ENCODE measurements at places on chromosomes 1 and 21.

DNA sequence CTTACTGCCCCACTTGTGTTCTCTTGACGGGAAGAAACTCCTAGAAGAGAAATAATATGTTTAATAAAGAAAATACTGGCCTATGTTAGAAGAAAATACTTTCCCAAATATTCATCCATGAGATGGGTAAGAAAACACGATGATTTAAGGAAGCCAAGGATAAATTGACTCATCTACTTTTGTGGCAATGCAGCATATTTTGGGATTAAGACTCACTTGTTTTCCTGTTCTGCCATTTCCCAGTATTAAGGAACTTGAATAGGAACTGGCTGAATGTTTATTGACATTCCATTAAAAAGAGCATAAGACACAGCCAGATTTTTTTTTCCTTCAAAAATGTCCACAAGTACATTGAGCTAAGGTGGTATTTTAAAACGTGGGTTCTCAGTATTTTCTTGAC, 10.9 kb upstream of the ADAMTS5 start:
- no peak for DNase-seq

DNA sequence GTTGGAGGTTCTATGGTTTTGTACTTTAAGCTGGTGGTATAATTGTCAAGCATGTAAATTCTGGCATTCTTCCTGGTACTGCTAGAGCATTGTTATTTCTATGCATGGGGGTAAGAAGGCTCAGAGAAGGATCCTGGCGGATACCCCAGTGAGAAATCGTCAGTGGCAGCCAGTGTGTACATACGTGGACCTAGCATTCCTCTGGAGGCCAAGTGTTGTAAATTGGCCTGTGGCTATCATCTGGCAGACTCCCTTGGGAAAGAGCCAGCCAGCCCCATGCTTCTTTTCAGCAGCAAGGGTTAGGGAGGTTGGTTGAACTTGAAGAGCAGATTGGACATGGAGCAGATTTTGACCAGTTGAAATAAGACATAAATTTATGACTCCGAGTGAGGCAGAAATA, 5.2 kb upstream of the AGO3 start:
- no peak for DNase-seq

GRCh38 chr1:65259816-65260215, 49.5 kb upstream of the DNAJC6 start:
- no peak for DNase-seq

GRCh38 chr1:243525085-243525487, 269.2 kb downstream of the SDCCAG8 start:
- DNase-seq: no peak

- DNase-seq: no peak
Observed at GRCh38 chr1:7177021-7177420, 391.8 kb downstream of the CAMTA1 start.

- no peak for DNase-seq
Observed at GRCh38 chr1:30638811-30639210, 84.6 kb downstream of the MATN1 start.

DNA sequence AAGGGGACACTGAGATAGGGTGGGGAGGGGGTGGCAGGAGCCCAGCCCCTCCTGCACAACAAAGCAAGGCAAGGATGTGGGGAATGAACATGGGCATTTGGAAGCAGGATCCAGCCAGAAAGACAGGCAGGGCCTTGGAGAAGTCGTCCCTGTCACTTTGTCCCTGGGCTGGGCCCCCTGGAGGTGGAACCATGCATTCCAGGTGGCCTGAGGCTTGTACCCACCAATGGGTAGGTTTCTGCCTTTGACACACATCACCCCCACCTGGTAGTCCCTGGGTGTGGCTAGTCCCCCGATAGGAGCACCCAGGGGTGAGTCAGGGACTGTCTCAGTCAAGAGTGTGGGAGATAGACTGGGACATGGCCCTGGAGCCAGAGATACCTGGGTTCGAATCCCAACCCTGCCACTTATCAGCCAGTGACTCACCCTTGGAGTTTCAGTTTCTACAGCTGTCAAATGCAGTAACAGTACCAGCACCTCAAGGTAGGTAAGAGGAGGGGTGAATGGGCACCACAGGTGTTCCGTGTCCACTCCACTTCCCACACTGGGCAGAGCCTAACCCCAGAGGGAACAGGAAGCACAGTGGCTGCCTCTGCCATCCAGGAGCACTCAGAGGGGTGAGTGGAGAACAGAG, 10.0 kb downstream of the PLA2G2D start:
- DNase-seq: no peak

Measured in T-cell (primary cell).